ENCODE measurements at places on chromosomes 12 and 14. TPM values are rescaled to one million over a fixed set of nuclear protein-coding genes. Genes with fewer than 3 reads are reported as not detected.

DNA sequence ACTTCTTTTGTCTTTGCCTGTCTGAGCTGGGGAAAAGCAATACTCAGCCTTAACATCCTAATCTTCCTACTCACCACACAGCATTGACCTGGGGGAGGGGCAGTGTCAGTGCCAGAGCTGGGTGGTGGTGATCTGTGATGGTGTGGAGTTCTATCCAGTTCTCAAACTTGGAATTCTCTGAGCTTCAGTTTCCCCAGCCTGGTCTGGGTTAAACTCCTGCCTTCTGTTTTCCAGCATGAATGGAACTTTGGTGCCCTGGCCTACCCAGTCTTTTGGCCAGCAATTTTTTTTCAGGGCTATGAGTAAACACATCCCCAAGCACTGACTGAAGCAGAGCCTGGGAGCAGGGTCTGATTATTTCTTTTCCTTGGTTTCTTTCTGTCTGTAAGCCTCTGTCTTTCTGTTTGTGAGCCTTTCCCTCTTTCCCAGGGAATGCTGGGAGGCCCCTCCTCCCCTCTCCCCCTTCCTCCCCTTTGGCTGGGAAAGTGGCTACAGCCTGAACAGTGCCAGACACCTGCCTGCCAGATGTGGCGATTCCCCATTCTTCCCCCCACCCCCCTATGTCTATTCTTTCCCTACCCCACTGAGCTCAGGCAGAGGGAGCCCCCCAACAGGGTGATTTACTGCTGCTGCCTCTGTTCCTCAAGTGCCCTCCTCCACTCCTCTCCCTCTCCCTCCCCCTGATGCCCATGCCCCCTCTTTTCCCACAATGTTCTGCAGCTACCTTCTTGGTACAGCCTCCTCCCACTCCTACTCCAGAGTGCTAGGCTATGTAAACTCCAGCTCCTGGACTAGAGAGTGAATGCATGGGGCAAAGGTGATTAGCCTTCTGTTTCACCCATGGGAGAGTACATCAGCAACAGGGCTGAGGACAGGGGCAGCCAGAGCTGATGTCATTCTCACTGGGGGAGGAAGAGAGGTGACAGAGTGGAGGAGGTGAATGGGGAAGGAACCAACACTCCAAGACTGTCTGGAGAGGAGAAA is 11.1 kb downstream of the GPR84 start:
- no peak for DNase-seq

Gene ASCL4
- polyA plus RNA-seq, result not detected

- peak; percentile 61 for DNase-seq
Measured at GRCh38 chr12:75951399-75952278, 79.9 kb downstream of the PHLDA1 start.

Gene KIF5A
- polyA plus RNA-seq, result 0.55 TPM

DNA sequence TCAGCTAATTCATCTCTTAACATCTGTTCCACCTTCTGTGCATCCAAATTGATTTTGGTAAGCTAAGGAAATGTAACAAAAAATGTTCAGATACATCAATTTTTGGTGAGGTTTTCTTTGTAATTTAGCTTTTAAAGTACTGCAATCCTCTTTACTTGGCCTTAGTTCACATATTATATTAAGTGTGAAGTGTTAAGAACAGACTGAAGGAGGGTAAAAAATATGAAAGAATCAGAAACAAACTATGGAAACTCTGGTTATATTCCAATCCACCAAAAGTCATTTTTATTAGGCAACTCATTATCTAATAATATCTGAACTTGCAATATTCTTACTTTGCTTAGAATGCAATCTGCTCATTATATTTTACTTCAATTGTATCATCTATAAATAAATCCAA is 49.1 kb downstream of the CEP290 start:
- no peak for DNase-seq

GRCh38 chr12:47805417-47805816 is 14.3 kb downstream of the HDAC7 start:
- DNase-seq, result no peak

DNA sequence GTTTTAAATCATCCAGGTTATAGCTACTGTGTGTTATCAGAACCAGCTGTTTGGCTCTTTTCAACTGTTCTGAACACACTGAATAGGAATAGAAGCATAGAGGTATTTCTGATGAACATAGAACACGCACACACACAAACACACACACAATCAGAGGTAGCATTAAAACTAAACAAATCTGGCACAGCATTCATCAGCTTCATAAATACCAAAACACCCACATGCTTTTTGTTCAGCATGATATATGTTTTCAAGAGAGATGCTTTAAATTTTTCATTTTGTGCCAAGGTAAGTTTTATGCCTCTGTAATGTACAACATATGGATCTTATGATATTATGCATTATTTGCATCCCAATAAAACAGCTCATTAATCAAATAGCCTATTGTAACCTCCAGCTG is 208.6 kb downstream of the GALC start:
- DNase-seq, result no peak

GRCh38 chr12:14803011-14803829 is at the start of the genes C12orf60 and WBP11:
Gene C12orf60, plus strand, starts transcription at chr12:14803670. Its CDS starts 19,266 bp downstream, at chr12:14822936.
Gene WBP11, minus strand, starts transcription at chr12:14803478. Its CDS starts 2,095 bp downstream, at chr12:14801383.
- peak; percentile 99 for DNase-seq

Gene AMN
- 0.58 TPM for polyA plus RNA-seq

DNA sequence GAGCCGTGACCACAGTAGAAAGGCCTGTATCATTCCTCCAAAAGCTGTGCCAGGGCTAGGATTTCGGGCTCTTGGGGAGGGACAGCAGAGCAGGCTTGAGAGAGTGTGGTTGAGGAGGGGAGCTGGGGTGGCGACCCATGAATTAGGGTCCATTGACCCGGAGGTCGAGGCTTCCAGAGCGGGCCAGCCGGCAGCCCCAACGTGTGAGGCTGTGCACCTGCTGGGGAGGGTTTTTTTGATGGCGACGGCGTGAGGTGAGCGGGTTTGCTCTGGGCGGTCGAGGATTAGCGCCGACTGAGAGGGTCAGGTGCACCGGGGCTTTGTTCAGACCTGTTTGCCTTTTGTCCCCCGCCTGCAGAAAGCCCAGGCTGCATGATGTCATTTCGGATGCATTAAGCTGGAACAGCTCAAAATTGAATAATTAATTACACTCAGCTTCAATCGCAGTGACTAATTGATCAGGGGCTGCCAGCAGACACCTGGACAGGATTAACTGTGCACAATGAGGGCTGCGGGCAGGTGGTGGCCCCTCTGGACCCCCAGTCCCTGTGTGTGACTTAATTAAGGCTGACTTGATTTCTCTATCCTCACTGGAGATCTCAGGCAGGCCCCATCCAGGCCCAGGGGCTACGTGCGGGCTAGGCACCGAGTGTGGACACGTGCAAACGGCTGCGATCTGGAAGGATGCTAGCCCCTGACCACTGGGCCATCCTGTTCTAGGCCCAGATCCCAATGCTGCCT is 42.1 kb upstream of the MEG3 start:
- no peak for DNase-seq

DNA sequence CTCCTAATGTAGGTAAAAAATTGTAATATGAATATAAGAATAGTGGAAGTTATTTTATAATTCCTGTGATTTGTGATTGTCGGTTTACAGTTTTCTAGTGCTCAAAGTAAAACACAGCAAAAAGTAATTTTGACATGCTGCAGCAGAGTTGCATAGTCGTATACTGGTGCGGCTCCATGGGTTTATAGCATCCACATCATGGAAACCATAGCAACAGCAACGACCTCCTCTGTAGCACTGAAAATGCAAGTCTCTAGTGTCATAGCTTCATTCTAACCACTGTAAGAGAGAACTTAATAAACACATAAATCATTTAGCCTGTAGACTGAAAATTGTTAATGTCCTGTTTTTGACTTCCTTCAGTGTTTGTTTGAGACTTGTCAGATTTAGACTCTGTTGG is 574.3 kb downstream of the KCNH5 start:
- no peak for DNase-seq

Gene LALBA
- not detected for polyA plus RNA-seq

DNA sequence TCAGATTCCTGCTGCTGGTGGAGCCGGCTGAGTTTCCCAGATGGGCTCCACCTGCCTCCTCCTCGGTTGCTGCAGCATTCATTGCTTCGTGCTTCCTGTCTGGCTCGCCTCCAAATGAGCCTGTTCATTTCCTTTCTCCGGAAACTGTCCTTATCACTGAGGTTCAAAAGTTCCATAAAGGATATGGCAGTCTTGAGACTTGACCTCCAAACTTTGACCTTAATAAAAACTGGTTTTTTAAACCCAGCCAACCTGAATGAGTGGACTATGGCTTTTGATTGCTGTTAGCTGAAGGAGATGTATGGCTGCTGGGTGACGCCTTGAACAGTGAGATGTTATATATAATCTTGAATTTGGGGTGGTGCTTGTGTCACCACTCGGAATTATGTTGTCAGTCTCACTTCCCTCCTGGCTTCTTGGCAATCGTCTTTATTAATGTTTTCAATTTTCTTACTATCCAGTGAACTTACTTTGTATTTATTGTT is 62.7 kb downstream of the RASSF3 start:
- peak; percentile 62 for DNase-seq

DNA sequence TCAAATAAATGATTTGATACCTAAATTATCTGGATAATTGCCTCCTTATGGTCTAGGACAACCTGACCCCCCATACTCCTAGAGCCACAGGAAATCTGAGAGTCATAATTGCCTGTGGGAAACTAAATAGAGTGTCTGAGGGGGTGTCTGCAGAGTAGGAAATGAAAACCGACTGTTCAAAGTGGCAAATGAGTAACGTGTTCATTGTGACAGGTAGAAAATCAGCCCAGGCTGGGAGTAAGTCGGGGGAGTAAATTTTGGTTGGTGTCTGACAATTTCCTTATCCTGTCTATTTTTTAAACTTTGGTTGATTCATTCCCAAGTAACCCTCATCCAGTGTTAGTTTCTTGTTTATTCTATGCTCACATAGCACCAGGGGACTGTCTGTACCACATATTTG is 51.6 kb upstream of the HOXC13 start:
- DNase-seq, result no peak

Gene HOXC12
- not detected for polyA plus RNA-seq

DNA sequence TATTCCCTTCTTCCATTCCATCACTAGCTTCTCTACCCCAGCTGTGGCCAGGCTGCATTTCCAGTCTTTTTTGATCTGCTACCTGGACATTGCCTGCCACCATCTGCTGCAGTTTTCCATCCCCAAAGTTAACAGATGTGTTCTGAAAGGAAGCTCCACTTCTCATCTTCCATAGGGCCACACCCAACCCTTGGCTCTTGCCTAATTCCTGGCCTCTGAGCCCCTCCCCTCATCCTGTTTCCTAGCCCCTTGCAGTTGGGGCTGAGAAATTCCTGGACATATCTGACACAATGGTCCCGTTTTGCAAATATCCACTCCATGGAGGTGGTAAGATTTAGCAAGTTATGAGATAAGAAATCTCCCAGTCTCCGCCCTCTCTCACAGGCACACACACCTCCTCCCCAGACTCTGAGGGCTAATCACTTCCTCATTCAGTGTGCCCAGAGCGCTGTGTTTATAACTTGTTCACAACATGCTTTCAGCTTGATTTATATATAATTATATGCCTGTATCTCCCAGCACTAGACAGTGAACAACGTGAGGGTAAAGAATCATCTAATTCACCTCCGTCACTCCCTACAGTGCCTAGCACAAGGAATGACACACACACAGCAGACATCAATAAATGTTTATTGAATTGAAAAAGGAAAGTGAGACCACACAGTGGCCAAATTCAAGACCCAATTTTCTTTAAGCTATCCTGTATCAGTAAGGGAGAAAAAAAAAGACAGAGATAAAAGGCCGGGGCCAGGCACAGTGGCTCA is 13.4 kb downstream of the SMUG1 start:
- no peak for DNase-seq

DNA sequence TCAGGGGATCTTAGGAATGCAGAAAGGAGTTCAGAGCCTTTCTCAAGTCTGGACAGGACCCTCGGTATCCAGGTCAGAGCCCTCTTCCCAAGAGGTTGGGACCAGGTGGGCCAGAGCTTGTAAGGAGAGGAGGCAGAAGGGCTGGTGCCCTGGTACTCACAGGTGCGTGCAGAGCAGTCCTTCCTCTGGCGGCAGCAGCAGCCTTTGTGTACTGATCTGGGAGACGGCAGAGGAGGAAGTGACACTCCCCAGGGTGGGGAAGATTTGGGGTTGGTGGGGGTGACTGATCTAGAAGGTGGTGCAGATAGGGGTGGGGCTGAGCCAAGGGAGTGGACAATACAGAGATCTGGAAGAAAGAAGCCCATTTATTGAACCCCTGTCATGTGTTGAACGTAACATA is at the start of gene ITGB7:
Gene ITGB7, minus strand, starts transcription at position 210 of the 400 bp plus-strand sequence. CDS start 6,808 bp downstream, outside the sequence.
- no peak for DNase-seq

- DNase-seq, result peak; percentile 8
Measured at GRCh38 chr12:125683748-125684381, 618.6 kb downstream of the AACS start.

Gene SERPINA9
- not detected for polyA plus RNA-seq

DNA sequence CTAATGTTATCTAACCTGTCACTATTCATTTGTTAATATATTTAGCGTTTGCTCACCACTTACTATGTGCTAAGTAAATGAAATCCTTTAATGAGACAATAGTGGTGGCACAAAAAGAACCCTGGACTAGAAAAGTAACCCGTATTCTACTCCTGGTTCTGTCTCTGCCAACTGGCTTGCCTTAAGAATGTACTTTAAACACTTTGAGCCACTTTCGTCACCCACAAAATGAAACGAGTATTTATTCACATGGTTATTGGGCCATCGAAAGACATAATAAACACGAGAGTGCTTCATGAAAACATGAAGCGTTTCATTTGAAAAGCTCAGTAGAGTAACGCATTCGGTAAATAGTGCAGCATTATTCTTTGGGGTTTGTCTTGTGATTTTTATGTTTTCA is 254.7 kb downstream of the EGLN3 start:
- DNase-seq, result no peak

GRCh38 chr12:6688543-6688998 is 604 bp downstream of the ZNF384 start:
- no peak for DNase-seq

- no peak for DNase-seq
Measured at GRCh38 chr14:93002851-93003298, 79.9 kb downstream of the CHGA start.

Gene RNASE3
- polyA plus RNA-seq, result not detected

Gene LHX5
- not detected for polyA plus RNA-seq

Gene JPH4
- polyA plus RNA-seq, result not detected

DNA sequence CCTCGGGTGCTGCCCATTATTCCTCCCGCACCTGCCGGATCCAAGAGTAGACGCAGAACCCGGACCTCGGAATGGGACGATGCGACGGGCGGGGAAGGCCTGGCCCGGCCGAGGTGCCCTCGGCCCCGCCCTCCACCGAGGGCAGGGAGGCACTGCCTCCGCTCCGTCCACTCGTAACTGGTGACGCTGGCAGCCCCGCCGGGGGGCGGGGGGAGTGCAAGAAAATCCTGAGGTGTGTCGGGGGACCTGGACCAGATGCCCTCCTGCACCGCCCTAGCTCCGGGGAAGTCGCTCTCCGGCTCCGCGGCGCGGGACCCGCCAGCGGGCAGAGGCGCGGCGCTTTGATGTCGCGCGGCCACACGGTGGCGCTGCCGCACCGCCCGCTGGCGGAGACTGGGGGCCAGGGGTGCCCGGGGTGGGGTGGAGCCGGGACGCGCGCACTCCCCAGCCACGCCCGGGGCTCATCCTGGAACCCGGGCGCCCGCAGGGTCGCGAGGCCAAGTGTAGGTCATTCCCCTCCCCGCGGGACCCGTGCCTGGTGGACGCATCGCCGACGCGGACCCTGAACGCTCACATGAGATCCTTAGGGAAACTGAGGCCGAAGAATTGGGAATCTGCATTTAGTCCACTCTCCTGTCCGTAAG is 202.8 kb downstream of the TTC8 start:
- peak; percentile 72 for DNase-seq

- DNase-seq, result no peak
Measured at GRCh38 chr12:52540531-52540930, 12.4 kb downstream of the KRT71 start.

- DNase-seq, result no peak
Measured at GRCh38 chr12:53670308-53670707, 5.6 kb downstream of the ATP5MC2 start.
